Caki2 (cell line): ENCODE measurements at places on chromosomes 5 and 9. TPM values are rescaled to one million over a fixed set of nuclear protein-coding genes. Genes with fewer than 3 reads are reported as not detected.

The TMC1 gene
- not detected in 2 replicates for total RNA-seq

The FCN1 gene
- total RNA-seq = not detected in 2 replicates

The SPINK13 gene
- 0.14 and 1.3 TPM in 2 replicates for total RNA-seq

The DDX4 gene
- not detected in 2 replicates for total RNA-seq

The INSL4 gene
- not detected in 2 replicates for total RNA-seq

The CLTB gene
- 70.3 and 106 TPM in 2 replicates for total RNA-seq

The ISCA1 gene
- total RNA-seq = 58.0 and 60.6 TPM in 2 replicates

The CAMK2A gene
- not detected in 2 replicates for total RNA-seq

The SPINK4 gene
- total RNA-seq = not detected in 2 replicates

The SLC46A2 gene
- not detected in 2 replicates for total RNA-seq

The SEMA5A gene
- total RNA-seq = under 0.01 and 0.57 TPM in 2 replicates

The CDO1 gene
- not detected in 2 replicates for total RNA-seq

The N4BP3 gene
- 1.8 and 6.2 TPM in 2 replicates for total RNA-seq
